ENCODE measurements at places on chromosomes 4 and X. TPM values are rescaled to one million over a fixed set of nuclear protein-coding genes. Genes with fewer than 3 reads are reported as not detected.

The MAGEA9B gene
- total RNA-seq = not detected

The F8A2 gene
- not detected for total RNA-seq

The HS3ST1 gene
- total RNA-seq = not detected

The SERTM2 gene
- under 0.01 TPM for total RNA-seq

The NLGN3 gene
- total RNA-seq = 0.18 TPM

The FAM47E gene
- total RNA-seq = not detected

The TAF7L gene
- total RNA-seq = 0.28 TPM

The MED28 gene
- 9.3 TPM for total RNA-seq

The MAMLD1 gene
- total RNA-seq = 1.4 TPM

The TLR2 gene
- under 0.01 TPM for total RNA-seq

The NAP1L2 gene
- not detected for total RNA-seq

The GIMD1 gene
- total RNA-seq = not detected

The CLDN22 gene
- total RNA-seq = not detected

The MAGEB10 gene
- total RNA-seq = not detected

The STAP1 gene
- total RNA-seq = not detected

The OTUD6A gene
- total RNA-seq = not detected

The MAGEA11 gene
- not detected for total RNA-seq

The RHOH gene
- not detected for total RNA-seq

The CYLC1 gene
- total RNA-seq = not detected

The SASH3 gene
- not detected for total RNA-seq

The PNMA6A gene
- 0.18 TPM for total RNA-seq

The NPY1R gene
- total RNA-seq = under 0.01 TPM

The H2BW2 gene
- total RNA-seq = not detected

The RAB33A gene
- 1.6 TPM for total RNA-seq

The RLIM gene
- total RNA-seq = 77.4 TPM

The MAGEC3 gene
- total RNA-seq = not detected

The FGFR3 gene
- total RNA-seq = 0.28 TPM

The RAI2 gene
- total RNA-seq = not detected

The PIGA gene
- 10.3 TPM for total RNA-seq

The FGB gene
- not detected for total RNA-seq
